ENCODE measurements at places on chromosomes 12 and 14.
A peak's percentile ranks its signal among the peaks of the same experiment; 100 is the strongest.

DNA sequence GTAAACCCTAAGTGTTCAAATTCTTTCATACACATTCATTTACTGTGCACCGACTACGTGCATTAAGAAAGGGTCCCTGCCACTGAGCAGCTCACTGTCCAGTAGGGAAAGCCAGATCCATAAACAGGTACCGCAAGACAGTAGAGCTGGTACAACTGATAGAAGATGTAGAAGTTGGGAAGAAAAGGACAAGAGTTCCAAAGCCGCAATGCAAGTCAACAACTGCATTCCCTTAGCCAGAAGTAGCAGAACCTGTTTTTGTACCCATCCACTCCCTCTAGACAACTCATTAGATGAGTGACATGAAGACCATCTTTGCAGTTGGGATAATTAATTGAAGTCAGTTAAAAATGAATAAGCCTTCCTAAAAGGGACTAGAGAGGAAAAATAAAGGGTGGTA lies 1.3 kb downstream of the SENP1 start:
- no peak for DNase-seq

GRCh38 chr12:132477017-132477702 lies 12.8 kb upstream of the FBRSL1 start:
- no peak for DNase-seq

DNA sequence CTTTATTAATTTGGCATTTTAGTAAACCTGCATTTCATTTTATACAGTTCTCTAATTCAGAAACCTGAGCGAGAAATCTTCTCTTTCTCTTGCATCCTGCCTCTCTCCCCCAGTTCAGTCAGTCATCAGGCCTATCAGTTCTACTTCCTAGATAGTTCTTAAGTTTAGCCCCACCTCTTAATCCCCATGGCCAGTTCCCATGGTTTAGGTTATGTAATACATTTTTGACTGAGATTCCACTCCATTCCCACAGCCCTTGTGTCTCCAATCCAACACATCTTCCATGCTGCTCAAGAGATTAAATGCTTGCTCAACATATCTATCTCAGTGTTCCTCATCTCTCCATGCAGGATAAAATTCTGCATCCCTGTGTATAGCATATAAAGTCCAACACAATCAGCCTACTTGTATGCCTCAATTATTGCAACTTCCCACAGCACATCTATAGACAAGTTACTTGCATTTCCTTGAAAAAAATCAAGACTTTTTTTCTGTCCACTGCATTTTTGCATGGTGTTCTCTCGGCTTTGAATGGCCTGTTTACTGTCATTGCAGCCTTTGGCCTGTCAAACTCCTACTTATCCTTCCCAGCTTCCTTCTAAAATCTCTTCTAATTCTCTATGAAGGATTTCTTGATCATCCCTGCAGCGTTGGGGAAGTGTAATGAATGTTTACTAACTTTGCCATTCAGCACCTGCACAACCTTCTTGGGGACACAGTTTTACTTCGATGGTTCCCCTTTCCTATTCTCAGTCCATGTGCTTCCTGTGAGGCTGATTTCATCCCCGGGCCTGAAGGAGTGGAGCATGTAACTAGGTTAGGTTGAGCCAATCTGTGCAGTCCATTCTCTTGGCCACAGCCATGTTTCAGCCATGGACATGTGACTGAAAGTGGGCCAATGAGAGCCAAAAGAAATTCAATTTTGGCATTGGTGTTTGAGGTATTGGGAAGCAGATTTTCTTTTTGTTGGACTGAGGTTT lies 80.8 kb downstream of the DACT1 start:
- no peak for DNase-seq

GRCh38 chr12:91818227-91819131 lies 327.2 kb downstream of the BTG1 start:
- DNase-seq = no peak

DNA sequence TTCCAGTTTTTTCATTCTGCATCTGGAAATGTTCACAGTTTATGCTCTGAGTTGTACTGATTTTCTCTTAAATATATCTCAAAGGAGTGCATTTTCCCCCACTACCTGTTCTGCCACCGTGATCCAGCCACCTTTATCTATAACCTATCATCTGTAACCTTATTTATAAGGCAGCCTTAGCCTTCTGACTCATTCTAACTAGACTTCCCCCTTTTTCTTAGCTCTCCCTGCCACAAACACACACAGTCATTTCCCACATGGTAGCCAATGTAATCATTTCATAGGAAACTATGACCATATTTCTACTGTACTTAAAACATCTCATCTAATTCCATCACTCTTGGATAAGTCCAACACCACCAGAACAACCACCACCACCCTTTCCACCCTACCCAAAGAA lies 10.8 kb upstream of the GYS2 start:
- peak; percentile 52 for DNase-seq

- DNase-seq = peak; percentile 67
Measured at GRCh38 chr12:49622501-49623141, 740 bp upstream of the PRPF40B start.

DNA sequence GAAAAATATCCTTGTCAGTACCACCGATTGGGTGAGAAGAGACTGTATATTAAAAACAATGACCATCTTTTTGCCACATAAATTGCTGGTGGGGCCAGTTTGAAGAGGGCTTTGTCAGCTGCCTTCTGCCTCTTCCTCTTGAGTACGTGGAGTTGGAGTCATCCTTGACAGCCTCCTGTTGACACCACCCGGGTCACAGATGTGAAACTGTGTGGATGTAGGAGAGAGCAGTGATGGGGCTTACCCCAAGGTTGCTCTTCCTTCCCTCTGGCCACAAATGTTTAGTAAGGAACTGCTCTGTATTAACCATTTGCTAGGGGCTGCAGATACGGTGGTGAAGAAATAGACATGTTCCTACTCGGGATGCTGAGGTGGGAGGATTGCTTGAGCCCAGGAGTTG lies 12.2 kb downstream of the PTPN11 start:
- no peak for DNase-seq

DNA sequence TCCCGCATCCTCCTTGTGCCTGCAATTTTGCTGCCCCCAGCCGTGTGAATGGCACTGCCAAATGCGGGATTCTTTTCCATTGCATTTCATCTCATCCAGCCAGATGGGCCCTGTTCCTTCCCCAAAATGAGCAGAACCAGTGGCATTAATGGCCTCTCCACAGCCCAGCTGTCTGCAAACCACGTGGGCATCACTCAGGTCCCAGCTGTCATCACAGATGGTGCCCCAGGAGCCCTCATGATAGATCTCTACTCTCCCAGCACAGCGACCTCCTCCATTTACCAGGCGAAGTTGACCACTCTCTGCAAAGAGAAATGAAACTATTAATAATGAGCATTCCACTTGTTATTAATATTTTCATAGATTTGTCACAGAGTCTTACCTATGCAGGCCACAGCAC lies 17.1 kb downstream of the CD163 start:
- no peak for DNase-seq

- DNase-seq = no peak
Measured at GRCh38 chr14:83856334-83856733, 1673.6 kb upstream of the FLRT2 start.

- no peak for DNase-seq
Measured at GRCh38 chr12:24069532-24070395, 120.3 kb upstream of the SOX5 start.

DNA sequence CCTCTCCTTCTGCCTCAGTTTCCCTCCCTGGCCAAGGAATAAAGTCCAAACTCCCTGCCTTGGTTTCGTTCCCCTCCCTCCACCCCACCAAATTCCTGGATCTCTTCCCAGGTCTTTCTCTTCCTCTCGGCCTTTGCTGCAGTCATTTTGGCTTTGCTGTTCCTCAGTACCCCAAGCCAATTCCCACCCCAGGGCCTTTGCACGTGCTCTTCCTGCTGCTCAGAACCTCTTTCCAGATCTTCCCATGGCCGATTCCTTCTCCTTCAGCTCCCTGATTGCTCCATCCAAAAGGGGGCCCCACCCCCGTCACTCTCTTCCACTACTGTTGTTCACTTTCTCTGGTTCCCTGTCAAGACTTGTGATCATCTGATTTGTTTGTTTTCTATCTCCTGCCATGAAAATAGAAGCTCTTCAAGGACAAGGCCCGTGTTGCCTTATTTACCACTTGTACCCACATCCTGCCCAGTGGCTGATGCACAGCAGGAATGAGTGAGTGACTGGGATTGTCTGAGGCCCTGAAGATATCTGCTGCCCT lies 3.1 kb downstream of the HNF1A start:
- no peak for DNase-seq

DNA sequence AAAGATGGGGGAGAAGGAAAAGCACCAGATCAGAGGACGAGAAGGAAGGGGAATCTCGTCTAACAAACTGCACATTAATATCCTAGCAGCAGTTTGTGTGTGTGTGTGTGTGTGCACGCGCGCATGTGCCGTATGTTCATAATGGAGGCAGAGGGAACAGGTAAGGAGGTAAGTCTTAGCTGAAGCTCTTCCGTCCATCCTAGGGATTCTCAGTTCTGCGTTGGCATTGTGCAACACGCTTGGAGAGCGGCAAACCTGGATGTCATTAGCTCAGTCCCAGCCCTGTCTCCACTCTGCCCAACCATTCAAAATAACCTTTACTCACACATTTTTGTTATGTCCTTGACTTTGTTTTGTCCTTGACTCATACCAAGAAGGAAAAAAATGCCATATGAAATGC lies 1.6 kb upstream of the C1R start:
- DNase-seq = no peak

- no peak for DNase-seq
Measured at GRCh38 chr12:57617942-57618341, 6.7 kb downstream of the ARHGEF25 start.

GRCh38 chr12:47547077-47547476 lies 158.8 kb downstream of the RPAP3 start:
- DNase-seq = no peak

DNA sequence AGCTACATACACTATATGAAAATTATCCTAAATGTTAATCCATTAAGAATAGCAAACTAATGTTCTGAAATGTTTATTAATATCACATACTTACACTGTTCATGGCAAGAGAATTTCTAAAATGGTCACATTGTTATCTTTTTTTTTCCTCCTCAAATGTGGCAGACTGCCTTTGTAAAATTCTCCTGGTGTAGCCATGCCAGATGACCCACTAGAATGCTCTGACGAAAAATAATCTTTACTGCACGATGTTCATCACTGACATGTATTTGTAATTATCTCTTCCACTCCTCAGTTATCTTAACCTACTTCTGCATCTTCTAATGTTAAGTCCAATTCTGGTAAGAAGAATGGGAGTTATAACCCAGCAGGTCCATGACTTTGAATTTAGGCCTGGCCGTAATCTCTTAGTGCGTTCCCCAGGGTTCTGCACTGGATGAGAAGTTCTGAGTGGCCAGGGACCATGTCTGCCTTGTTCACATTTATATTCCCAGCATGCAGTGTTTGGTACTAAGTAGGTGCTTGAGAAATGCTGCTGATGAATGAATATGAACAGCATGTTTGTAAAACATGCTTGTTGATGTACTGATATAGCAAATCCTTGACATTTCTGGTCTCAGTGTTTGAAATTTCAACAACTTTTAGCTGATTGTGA lies 46.7 kb downstream of the NOPCHAP1 start:
- DNase-seq = no peak

GRCh38 chr12:132078190-132078589 lies 65.9 kb downstream of the DDX51 start:
- DNase-seq = no peak

- no peak for DNase-seq
Measured at GRCh38 chr14:71231521-71232393, 324.5 kb downstream of the PCNX1 start.

DNA sequence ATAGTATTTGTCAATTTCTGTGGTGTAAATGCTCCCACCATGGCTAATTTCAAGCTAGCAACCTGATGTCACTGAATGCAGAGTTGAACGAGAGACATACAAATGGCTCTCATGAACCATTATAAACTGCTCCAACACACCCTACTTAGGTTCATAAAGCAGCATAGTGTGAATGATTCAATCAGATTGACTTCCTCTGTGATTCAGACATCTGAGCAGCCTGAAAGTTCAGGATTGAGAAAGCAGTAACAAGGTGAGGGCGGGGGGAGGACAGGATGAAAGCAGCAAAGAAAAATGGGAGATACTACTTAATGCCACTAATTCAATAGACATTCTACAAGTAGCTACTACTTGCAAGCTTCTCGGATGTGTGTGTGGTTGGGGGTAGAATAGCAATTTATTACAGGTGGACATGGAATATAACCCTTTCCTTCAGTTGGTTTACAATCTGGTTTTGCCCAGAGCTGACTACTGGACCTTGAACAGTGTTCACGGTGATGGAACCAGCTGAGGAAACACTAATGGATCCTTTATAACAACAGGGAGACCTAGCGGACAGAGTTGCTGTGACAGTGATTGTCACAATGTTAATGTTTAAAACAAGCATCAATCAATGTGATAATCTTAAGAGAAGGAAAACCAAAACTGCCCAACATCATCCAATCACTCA lies 52.5 kb upstream of the PELI2 start:
- DNase-seq = no peak

GRCh38 chr14:80956922-80957321 lies 1.5 kb downstream of the TSHR start:
- no peak for DNase-seq

- peak; percentile 47 for DNase-seq
Measured at GRCh38 chr14:65098586-65098985, 3.7 kb downstream of the MAX start.

DNA sequence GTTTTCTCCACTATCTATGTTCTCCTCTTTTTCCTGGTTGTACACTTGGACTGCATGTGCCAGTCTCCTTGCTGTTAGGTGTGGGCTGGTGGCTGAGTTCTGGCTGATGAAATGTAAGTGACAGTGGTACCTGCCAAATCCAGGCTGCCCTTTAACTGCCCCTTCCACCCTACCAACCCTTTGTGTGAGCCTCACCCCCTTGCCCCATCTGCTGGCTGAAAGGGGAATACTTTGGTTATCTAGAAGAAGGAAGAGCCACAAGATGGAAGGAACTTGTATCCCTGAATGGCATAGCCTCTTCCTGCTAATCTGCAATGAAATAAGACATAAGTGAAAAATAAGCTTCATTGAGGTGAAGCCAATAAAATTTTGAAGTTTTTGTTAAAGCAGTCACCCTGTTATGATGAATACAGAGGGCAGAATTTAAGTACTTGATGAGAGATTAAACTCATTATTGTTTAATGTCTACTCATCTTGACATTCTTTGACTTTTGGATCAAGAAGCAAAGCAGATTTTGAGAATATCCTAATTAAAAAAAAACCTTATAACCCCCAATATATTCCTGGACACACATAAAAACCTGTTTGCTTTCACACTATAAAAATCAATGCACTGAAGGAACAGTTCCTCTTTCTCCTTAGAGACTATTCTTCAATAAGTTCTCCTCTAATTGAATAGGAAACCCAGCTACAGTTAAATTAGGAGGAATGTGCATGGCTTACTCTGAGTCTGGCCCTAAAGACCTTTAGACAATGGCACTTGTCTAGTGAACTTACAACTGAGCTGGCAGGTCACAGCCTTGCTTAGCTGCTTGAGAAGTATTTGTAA lies 262.6 kb upstream of the BTG1 start:
- DNase-seq = peak; percentile 50

GRCh38 chr12:72815421-72815820 lies 543.3 kb downstream of the TRHDE start:
- DNase-seq = no peak

GRCh38 chr12:96044017-96044942 lies 8.9 kb upstream of the LTA4H start:
- no peak for DNase-seq

- DNase-seq = no peak
Measured at GRCh38 chr12:95059984-95060383, 13.4 kb downstream of the NR2C1 start.
